Sigmoid colon (tissue), 7 donors: ENCODE measurements at places on chromosomes 5 and 9.
A peak's percentile ranks its signal among the peaks of the same experiment; 100 is the strongest.

GRCh38 chr5:68196876-68197275 is 18.7 kb upstream of the PIK3R1 start:
- peak overlapping the region; percentile 13 for H3K27ac ChIP-seq
- DNase-seq: peak; percentile 73
- no peak overlapping the region for H3K4me3 ChIP-seq
- no peaks in the 10 kb centered on the region for H3K36me3 ChIP-seq
- no peaks in the 10 kb centered on the region for H3K4me1 ChIP-seq

- no peaks in the 10 kb centered on the region for H3K36me3 ChIP-seq
- H3K4me3 ChIP-seq: no peak overlapping the region
- DNase-seq: no peak
- H3K27me3 ChIP-seq: no peaks in the 10 kb centered on the region
Observed at GRCh38 chr5:93385655-93386054, 195.4 kb downstream of the NR2F1-AS1 start.

DNA sequence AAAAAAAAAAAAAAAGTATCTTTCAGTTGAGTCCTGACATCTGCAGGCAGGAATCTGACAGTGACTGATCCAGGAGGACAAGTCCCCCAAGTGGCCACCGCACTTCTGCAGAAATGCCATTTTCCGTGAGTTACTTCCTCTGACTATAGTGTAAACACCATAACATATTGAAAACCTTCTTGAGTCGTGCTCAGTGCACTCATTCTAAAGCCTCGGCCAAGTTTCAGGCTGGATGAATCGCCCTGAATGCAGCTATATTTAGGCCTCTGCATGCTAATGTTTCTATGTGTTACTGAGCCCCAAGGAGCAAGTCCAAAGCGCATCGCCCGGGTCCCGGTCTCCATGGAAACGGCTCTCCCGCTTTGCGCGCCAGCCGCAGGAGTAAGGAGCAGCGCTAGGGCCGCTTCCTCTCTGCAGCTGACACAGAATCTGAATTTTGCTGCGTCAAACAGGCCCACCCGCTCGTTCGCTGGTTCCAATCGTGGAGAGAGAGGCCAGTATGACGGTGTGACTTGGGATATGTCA is 335.4 kb downstream of the MSX2 start:
- H3K4me3 ChIP-seq: peak overlapping the region; percentile 13
- peak; percentile 63 for DNase-seq
- H3K27me3 ChIP-seq: no peaks in the 10 kb centered on the region
- no peaks in the 10 kb centered on the region for H3K36me3 ChIP-seq

DNA sequence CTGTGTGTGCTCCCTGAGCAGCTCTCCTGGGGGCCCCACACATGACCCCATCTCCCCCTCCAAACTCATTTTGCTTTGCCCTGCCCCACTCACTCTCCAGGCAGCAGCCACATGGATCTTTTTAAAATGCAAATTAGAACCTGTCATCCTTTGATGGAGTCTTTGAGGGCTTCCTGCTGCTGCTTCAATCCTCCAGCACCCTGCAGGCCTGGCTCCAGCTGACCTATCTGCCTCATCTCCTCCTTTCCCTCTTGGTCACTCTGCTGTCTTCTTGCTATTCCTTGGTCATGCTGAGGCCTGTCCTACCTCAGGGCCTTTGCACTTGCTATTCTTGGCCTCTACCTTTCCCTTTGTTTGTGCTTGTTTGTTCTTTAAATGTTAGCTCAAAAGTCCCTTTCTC is 17.9 kb downstream of the NDST1 start:
- H3K27me3 ChIP-seq: no peaks in the 10 kb centered on the region
- DNase-seq: no peak
- H3K4me1 ChIP-seq: no peaks in the 10 kb centered on the region
- peaks cover 11% of the 10 kb centered on the region for H3K36me3 ChIP-seq

GRCh38 chr5:116905885-116906284 is 331.3 kb upstream of the SEMA6A start:
- no peak overlapping the region for H3K27ac ChIP-seq
- H3K4me1 ChIP-seq: no peaks in the 10 kb centered on the region
- DNase-seq: no peak
- no peak overlapping the region for H3K4me3 ChIP-seq
- H3K36me3 ChIP-seq: no peaks in the 10 kb centered on the region

GRCh38 chr9:85431339-85432102 is 310.2 kb downstream of the AGTPBP1 start:
- DNase-seq: no peak
- peaks cover 5% of the 10 kb centered on the region for H3K4me1 ChIP-seq
- H3K27me3 ChIP-seq: no peaks in the 10 kb centered on the region
- H3K4me3 ChIP-seq: no peak overlapping the region
- H3K27ac ChIP-seq: no peak overlapping the region

- peak overlapping the region; percentile 75 for H3K4me3 ChIP-seq
- DNase-seq: peak; percentile 46
- H3K27ac ChIP-seq: peak overlapping the region; percentile 84
- H3K4me1 ChIP-seq: peaks cover 14% of the 10 kb centered on the region
- peaks cover 29% of the 10 kb centered on the region for H3K36me3 ChIP-seq
- H3K27me3 ChIP-seq: no peaks in the 10 kb centered on the region
Observed at GRCh38 chr9:131529597-131530545, 1.2 kb downstream of the UCK1 start.

GRCh38 chr9:3698531-3698930 is 172.7 kb upstream of the RFX3 start:
- no peak overlapping the region for H3K4me3 ChIP-seq
- H3K27ac ChIP-seq: no peak overlapping the region

GRCh38 chr5:1021136-1021968 is 12.8 kb downstream of the NKD2 start:
- H3K4me3 ChIP-seq: no peak overlapping the region
- H3K27ac ChIP-seq: no peak overlapping the region
- DNase-seq: peak; percentile 55
- no peaks in the 10 kb centered on the region for H3K27me3 ChIP-seq
- H3K36me3 ChIP-seq: no peaks in the 10 kb centered on the region

DNA sequence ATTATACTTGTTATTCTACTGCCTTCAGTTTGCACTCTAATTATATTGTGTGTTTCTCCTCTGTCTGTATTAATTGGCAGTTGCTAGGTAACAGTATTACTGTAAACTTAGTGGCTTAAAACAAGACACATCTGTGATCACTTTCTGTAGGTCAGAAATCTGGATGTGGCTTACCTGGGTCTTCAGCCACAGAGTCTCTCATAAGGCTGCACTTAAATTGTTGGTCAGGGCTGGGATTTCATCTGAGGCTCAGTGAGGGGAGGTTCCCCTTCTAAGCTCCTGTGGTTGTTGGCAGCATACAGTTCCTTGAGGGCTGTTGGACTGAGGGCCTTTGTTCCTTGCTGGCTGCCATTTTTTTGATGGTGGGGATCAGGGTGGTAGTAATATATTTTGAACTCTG is 68.8 kb downstream of the SLC44A1 start:
- H3K27ac ChIP-seq: no peak overlapping the region
- no peak for DNase-seq
- no peak overlapping the region for H3K4me3 ChIP-seq
- no peaks in the 10 kb centered on the region for H3K4me1 ChIP-seq
- H3K36me3 ChIP-seq: no peaks in the 10 kb centered on the region

- H3K36me3 ChIP-seq: no peaks in the 10 kb centered on the region
- no peaks in the 10 kb centered on the region for H3K27me3 ChIP-seq
- no peaks in the 10 kb centered on the region for H3K4me1 ChIP-seq
- DNase-seq: no peak
Observed at GRCh38 chr5:95142145-95142544, 142.7 kb downstream of the MCTP1 start.

DNA sequence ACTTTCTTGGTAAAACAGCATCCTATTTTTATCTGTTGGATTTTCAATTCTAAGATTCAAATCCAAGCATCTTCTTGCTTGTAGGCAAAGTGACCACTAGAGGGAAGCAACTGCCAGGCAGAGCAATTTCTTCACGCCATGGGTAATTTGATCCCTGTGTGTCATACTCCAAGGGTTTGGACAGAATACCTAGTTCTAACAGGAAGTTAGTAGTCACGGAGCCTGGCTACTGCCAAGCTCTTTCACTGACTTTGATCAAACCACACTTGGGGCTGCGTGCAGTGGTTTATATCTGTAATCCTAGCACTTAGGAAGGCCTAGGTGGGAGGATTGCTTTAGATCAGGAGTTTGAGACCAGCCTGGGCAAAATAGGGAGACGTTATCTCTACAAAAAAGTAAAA is 473.6 kb upstream of the TNC start:
- H3K4me1 ChIP-seq: no peaks in the 10 kb centered on the region
- DNase-seq: peak; percentile 87
- peak overlapping the region; percentile 38 for H3K27ac ChIP-seq
- no peaks in the 10 kb centered on the region for H3K36me3 ChIP-seq

DNA sequence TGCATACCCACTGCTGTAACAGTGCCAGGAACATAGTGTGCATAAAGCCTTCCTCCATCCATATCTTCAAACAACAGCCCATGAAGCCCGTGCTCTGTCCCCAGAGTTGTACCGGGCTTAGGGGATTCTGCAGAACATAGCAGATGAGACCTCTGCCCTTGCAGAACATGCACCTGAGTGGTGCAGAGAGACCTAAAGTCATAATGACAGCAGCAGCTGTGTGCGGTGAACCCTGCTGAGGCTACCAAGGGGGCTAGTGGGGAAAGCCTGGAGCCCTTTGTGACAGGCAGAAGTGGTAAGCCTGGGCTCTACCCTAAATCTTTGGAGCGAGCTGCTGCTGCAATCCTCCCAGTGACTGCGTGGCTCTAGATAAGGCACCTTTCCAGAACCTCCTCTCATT is 32.2 kb upstream of the BRD3 start:
- no peaks in the 10 kb centered on the region for H3K27me3 ChIP-seq
- no peaks in the 10 kb centered on the region for H3K4me1 ChIP-seq
- H3K27ac ChIP-seq: no peak overlapping the region
- H3K36me3 ChIP-seq: no peaks in the 10 kb centered on the region

- no peak for DNase-seq
- no peak overlapping the region for H3K4me3 ChIP-seq
- no peaks in the 10 kb centered on the region for H3K36me3 ChIP-seq
- no peak overlapping the region for H3K27ac ChIP-seq
- H3K27me3 ChIP-seq: no peaks in the 10 kb centered on the region
Observed at GRCh38 chr5:152824316-152824715, 419.2 kb upstream of the NMUR2 start.

DNA sequence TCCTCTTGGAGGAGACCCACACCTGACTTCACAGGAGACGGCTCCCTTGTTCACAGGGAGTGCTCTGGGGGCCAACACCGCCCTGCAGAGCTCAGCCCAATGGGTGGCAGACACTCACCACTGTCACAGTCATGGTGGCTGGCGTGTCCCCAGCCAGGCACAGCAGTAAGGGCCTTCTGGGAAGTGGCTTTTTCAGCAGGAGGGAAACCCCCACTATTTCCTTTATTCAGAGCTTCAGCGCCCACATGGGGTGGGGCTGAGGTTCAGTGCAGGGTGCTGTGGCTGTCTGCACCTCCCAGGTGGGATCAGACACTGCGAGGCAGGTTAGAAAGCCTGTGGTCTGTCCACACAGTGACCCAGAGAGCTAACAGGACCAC is 3.6 kb upstream of the SNAPC4 start:
- H3K27me3 ChIP-seq: no peaks in the 10 kb centered on the region
- no peak overlapping the region for H3K4me3 ChIP-seq
- H3K4me1 ChIP-seq: peaks cover 18% of the 10 kb centered on the region

- H3K4me1 ChIP-seq: peaks cover 5% of the 10 kb centered on the region
- DNase-seq: no peak
- no peaks in the 10 kb centered on the region for H3K36me3 ChIP-seq
- no peak overlapping the region for H3K27ac ChIP-seq
Observed at GRCh38 chr9:132011896-132012295, 67.8 kb downstream of the MED27 start.

GRCh38 chr9:18260521-18260920 is 213.4 kb upstream of the ADAMTSL1 start:
- no peak overlapping the region for H3K4me3 ChIP-seq
- DNase-seq: peak; percentile 73
- H3K4me1 ChIP-seq: peaks cover under 1% of the 10 kb centered on the region
- no peaks in the 10 kb centered on the region for H3K27me3 ChIP-seq
- no peak overlapping the region for H3K27ac ChIP-seq

- DNase-seq: no peak
- H3K4me1 ChIP-seq: no peaks in the 10 kb centered on the region
Observed at GRCh38 chr9:109726119-109726518, 53.9 kb upstream of the PALM2AKAP2 start.

DNA sequence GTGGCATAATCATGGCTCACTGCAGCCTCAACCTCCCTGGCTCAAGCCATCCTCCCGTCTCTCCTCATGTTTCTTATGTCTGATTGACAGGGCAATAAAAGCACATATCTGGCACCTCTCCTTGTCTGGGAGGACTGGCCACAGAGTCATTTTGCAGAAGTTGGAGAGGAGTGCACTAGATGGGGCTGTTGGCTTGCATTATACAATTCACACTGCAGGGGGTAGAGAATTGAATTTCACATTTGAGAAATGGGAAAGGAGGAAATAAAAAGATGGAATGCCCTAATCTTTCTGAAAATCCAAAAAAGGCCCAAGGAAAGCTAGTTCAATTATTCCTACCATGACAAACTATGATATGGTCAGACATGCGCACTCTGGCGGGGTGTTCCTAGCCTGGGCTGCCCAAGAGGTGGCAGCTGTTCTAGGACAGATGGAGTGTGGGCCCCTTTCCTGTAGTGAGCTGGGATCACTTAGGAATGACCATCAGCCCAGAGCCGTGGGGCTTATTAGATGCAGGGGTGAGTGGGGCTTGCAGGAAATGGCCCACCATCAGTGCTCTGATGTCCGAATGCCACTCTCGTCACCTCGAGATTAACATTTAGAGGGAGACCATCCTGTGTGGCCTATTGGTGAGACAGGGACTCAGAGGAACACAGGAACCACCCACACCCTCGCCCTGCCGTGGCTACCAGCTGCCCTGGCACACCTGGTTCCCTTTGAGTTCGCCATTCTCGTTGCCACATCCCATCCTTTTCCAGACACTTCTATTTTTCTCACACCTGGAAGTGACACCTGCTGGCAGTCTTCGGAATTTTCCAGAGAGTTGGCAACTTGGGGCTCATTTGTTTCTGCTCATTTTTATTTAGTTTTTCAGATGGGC is 21.8 kb upstream of the ANKRD18A start:
- no peaks in the 10 kb centered on the region for H3K4me1 ChIP-seq
- no peak overlapping the region for H3K27ac ChIP-seq
- no peak overlapping the region for H3K4me3 ChIP-seq

GRCh38 chr9:34451545-34451944 is 6.8 kb downstream of the FAM219A start:
- H3K36me3 ChIP-seq: no peaks in the 10 kb centered on the region
- H3K4me1 ChIP-seq: no peaks in the 10 kb centered on the region
- no peaks in the 10 kb centered on the region for H3K27me3 ChIP-seq
- H3K4me3 ChIP-seq: no peak overlapping the region

GRCh38 chr9:21504894-21505293 is 22.8 kb upstream of the IFNE start:
- H3K27ac ChIP-seq: no peak overlapping the region
- no peak for DNase-seq
- H3K4me3 ChIP-seq: no peak overlapping the region
- no peaks in the 10 kb centered on the region for H3K27me3 ChIP-seq
- H3K4me1 ChIP-seq: peaks cover 3% of the 10 kb centered on the region
- H3K36me3 ChIP-seq: no peaks in the 10 kb centered on the region

GRCh38 chr9:134791009-134791408 is 89.6 kb upstream of the FCN2 start:
- peaks cover 6% of the 10 kb centered on the region for H3K36me3 ChIP-seq
- DNase-seq: no peak
- peaks cover 10% of the 10 kb centered on the region for H3K4me1 ChIP-seq
- no peak overlapping the region for H3K4me3 ChIP-seq
- no peaks in the 10 kb centered on the region for H3K27me3 ChIP-seq
